ENCODE measurements at places on chromosomes 12 and 14.

DNA sequence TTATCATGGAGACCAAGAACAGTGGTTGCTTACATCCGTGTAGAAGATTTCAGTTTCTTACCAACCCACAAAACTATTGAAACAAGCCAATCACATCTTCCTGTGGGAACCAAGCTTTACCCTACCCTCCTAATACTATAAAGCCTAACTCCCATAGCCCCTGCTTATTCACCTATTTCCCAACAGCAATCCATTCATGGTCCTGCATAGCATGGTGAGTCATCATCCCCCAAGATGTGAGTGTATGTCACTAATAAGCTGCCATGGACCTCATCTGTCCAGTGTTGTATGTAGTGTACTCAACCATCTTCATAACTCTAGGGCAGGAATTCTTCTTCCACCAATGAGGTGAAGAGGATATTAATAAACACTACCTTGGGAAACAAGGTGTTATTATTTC is 1620.4 kb upstream of the FLRT2 start:
- no peak for DNase-seq

DNA sequence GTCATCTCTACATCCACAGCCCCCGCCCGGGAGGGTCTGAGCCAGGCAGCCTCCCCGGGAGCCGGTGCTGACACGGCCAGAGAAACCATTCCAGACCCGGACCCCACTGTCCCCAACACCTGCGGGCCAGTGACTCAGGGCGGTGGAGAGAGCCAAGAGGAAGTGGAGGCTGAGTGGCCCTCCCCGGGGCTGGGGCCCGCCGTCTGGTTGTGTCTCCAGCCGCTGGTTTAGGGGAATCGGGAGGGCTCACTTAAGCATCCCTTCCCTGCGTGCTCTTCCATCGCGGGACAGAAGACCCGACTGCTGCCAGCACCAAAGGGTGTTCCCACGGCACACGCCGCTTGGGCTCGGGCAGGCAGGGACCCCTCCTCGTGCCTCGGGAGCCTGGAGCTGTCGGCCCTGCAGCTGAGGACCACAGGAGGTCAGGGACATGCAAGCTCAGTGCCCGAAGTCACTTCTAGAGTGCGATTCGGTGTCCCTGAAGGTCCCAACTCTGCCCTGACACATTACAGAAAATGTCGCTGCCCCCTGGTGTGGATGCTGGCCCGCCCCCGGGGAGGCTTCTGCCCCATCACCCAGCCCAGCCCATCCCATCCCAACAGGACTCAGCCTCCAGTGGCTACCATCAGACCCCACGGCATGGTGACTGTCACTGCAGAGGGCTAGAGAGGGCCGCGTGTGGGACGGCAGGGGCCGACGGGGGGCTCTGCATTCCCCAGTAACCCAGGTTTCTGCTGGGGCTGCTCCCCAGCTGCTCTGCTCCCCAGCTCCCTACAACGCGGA is 50.8 kb downstream of the GALNT9 start:
- no peak for DNase-seq

- no peak for DNase-seq
Measured at GRCh38 chr12:57637364-57637763, 4.4 kb upstream of the B4GALNT1 start.

- no peak for DNase-seq
Measured at GRCh38 chr12:95529693-95530225, 21.5 kb downstream of the USP44 start.

- DNase-seq = no peak
Measured at GRCh38 chr12:76583301-76583700, 23.7 kb upstream of the OSBPL8 start.

GRCh38 chr12:109461049-109461845 is 15.9 kb downstream of the KCTD10 start:
- DNase-seq = no peak

- DNase-seq = no peak
Measured at GRCh38 chr12:62738105-62738504, 196.8 kb downstream of the PPM1H start.

DNA sequence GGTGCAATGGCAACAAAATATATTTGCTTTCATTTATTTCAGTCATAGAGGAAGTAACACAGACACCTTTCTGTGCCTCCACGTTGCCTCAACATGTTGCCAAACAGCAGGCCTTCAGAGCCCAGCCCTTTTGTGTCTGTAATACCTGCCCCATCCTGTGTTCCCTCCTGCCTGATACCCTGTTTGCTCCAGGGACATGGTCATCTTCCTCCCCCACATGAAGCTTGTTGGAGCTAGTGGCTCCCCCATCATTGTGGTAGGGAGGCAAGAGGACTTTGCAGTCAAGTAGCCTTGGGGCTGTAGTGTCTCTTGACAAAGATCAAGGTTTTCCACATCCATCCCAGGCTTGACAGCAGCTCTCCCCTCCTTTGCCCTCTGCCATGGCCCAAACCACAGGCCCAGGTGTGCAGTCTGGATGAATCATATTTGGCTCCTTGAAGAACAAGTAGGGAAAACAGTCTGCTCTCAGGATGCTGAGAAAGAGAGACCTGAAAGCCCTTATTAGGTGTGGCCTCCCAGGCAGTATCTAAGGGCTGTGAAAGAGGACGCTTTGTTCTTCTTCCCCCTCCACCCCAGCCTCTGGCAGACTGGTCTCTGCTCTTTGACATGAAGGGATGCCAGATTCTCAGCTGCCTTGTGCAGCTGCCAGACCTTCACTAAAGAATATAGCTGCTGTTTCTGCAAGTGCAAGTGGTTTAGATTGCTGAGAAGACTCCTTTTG is 329.0 kb downstream of the C12orf75 start:
- DNase-seq = no peak

DNA sequence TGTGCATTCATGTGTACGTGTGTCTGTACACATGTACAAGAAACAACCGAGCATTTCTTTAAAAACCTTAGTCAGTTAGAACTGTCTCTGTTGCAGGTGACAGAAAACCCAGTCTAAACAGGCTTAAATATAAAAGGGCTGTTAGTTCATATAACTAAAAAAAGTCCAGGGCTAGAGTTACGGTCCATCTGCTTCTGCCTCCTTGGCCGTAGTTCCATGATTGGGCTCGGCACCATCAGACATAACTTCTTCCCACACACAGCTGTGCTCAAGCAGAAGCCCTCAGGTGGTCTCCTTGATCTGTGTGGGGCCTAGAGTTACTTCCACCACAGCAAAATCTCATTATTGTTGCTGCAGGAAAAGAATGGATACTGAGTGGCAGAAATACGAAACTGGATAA is 34.6 kb downstream of the CKB start:
- no peak for DNase-seq

DNA sequence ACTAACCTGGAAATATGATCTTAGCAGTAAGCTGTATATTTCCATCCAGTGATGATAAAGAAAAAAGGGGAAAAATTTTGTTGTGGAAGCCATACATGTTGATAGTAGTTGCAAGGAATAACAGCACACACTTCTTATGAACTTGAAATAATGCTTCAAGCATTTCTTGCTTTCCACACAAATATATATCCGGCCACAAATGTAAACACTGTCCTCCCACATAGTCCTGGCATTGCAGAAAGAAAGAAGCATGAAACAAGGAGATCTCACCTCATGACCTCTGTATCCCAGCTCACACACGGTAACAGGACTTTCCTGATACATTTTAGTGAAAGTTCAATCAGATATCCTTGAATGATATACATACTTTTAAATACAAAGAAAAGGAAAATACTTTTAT is 56.0 kb downstream of the LLPH start:
- DNase-seq = no peak

DNA sequence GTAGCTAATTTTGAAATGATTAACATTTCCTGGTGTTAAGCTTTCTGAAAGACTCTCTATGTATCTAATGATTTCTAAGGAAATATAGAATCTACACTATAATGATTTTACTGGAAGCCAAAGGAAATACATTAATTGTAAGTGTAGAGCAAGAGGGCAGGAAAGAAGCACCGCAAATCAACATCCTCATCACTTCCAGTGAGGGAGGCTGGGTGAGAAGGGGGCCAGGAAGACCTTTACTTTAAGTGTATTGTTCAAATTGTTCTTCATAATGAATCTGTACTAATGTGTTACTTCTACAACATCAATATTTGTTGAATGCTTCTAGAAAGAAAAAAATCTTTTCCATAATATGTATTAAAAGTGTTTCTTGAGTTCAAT is 65.3 kb upstream of the DACT1 start:
- DNase-seq = no peak
